ENCODE measurements at places on chromosomes 5 and 9.

GRCh38 chr5:85670417-85670816 lies 947.3 kb upstream of the COX7C start:
- DNase-seq = no peak

DNA sequence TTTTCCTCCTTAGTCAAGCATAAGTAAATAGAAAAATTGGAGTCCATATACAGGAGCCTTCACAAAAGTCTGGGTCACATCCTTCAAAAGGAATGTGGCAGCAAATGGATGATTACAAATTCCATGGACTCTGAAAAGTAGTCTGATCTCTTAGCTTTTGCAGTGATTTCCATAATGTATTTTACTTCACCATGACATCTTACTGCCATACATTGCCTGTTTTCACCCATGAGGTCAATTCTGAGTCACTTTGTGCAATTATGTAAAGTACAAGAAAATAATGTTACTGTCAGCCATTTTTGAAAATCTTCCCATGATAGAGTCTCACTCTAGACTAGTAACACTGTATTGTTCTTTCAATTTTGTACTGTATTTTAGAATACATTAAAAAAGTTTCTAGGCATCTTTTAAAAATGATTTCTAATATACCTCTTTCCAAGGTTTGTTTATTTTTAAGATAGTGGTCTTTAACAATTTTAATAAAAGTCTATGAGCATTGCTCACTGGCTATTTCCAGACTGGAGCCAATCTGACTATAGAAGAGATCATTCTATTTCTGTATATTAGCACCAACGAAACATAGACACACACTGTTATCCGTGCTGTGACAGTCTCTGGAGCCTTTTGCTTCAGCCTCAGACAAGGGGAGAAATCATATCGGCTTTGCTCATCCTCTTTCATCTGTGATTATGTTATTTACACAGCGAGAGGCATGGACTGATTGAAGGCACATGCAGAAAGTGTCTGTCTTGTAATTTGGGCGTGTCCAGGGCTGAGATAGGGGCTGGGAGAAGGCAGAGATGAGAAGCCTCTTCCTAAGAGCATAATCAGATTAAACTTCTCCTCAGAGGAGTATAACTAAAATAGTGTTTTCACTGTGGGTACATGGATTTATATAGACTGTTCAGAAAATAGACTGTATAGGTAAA lies 22.9 kb upstream of the ACTBL2 start:
- no peak for DNase-seq

DNA sequence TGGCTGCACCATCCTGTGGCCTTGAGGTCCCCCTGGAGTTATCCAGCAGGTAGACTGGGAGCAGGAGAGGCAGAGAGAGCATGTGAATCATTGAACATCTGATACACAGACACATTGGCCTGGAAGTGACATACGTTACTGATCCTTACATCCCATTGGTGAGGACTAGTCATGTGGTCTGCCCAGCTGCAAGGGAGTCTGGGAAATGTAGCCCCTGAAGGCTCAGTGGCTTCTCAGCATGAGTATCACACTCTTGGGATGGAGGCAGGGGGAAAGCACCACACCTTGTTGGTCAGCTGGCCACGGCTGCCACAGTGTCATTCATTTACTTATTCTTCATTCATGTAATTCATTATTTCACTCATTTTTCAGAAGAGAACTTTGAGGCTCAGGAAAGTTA lies 13.3 kb upstream of the KCNMB1 start:
- DNase-seq = no peak

GRCh38 chr9:78213712-78214111 lies 22.2 kb upstream of the CEP78 start:
- no peak for DNase-seq

DNA sequence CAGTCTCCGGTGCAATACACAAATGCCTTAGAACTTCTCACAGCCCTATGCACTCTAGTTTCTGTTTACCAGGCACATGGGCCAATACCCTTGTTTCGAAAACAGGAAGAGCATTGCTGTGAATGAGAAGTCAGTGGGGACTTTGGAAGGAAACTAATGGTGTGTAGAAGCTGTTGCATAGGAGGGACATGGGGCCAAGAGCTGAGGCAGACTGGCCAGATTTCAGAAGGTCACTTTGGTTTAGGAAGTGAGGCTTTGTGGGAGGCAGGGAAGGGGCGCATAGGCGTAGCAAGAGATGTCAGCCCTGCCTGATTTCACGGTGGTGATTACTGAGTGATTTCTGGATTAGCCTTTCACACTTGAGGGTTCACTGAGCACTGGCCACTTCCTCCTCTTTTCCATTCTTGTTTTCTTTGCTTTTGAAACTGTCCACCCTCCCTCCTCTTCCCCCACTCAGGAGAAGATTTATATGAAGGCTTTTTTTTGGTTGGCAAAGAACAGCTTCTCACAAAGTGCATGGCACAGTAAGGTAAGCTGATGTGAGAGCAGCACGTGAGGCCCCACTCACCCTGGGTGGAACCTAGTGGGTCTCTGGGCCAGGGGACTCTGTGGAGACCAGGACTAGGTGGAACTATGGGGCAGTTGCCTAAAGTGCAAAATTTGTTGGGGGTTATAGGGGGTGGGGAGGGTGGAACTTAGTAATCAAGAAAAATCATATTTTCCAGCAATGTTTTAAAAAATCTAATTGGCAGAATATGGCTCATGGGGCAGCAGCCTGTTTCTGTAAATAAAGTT lies 6.1 kb upstream of the TMEM252 start:
- DNase-seq = no peak

- DNase-seq = no peak
Measured at GRCh38 chr5:151896031-151896691, 28.5 kb downstream of the GLRA1 start.

GRCh38 chr5:2598503-2598902 lies 153.0 kb downstream of the IRX2 start:
- no peak for DNase-seq

DNA sequence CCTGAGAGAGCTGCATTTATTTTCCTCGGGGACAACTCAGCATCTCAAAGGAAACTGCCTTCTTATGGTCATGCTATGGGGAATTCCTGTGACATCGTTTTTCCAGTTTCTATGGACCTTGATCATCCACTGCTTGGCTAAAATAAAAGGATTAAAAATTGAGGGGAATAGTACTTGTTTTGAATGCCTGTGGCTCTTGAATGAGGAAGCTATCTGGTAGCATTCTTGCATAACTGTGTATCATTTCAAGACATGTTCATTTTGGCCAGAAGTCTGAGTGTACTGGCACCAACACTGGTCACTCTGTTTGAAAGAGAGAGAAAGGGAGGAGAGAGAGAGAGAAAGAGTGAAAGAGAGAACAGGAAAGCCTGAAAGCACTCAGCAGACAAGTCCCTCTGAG lies 116.7 kb downstream of the DOCK2 start:
- DNase-seq = no peak

DNA sequence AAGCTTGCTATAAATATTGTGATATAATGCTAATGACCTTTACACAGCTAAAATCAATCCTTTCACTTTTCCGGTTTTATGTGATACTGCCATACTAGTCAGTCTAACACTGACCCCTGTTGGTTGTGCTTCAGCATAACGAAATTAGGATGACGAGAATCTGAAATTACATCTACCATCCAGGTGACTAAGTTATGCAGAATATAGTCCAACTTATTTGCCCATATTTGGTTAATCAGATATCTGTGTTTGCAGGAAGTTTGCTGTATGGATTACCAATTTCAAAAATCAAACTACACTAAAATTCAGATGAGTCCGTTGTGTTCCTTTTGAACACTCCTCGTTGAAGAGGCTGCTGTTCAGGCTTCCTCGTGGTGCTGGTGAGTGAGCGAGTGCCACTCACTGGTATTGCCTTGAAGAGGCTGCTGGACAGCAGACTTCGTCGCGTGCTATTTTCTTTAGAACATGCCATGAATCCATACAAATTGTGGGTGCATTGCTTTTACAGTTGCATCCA lies 32.5 kb downstream of the TENT4A start:
- DNase-seq = no peak

DNA sequence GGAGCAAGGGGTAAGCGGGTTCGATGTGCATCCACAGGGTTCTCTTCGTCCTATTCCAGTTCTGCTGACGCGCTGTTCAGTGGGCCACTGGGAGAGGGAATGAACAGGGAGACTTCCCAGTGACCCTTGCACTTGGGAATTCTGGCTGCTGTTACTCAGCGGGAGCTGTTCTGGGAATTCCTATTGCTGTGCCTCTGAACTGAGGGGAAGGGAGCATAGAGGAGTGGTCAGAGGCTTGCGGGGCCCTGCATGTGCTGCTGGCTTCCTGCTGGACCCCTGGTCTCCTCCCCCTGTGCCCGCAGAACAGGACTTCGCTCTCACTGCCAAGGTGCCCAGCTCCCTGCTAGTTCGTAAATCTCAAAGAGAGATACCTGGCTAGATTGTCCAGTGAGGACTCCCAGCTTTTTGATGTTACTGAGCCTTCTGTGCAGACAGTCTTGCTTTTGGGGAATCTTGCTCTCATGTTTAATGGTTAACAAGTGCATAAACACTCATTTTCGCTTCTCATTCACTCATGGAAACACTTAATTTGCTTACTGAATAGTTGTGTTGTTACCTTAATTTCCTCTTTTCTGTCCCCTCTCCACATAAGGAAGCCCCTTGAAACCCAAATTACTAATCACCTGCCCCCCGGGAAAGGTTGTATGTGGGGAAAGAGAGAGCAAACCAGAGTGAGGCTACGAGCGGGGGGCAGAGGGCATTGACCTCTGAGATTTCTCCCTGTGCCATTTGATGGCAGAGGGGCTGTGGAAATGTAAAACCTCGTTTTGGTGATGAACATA lies 5.9 kb downstream of the TRIO start:
- no peak for DNase-seq

DNA sequence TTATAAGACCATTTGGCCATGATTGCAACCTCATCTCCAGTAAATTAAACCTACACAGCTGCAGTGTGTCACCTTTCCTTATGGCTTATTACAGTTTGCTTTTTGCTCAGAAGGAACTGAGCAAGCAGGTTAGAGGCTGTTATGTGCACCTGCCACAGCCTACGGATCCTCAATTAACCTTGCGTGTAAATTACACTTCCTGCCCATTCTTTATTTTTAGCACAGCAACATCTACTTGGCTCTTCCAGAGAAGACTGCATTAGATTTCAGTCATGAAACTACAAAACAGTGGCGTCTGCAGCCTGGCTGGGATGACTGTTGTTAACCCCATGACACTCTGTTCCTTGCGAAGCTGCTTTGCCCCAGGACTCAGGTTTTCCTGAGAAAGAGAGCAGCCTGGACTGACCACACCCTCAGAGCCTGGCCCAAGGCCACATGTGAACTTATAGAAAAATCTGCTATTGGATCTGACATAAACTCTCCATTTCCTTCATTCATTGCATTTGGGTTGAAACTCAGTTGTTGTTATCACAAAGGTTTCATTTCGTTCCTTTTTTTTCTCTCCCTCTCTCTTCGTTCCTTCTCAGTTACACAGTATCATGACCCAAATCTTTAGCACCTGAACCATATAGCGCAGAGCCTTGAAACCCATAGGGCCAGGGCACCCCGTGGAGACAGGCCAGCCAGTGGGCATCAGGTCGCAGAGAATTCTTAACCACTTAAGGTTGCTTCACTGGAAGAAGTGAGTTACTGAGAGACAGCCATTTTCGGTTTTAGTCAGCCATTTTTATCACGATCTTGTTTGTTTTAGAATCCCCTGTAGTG lies 138.6 kb downstream of the PALM2AKAP2 start:
- DNase-seq = no peak

DNA sequence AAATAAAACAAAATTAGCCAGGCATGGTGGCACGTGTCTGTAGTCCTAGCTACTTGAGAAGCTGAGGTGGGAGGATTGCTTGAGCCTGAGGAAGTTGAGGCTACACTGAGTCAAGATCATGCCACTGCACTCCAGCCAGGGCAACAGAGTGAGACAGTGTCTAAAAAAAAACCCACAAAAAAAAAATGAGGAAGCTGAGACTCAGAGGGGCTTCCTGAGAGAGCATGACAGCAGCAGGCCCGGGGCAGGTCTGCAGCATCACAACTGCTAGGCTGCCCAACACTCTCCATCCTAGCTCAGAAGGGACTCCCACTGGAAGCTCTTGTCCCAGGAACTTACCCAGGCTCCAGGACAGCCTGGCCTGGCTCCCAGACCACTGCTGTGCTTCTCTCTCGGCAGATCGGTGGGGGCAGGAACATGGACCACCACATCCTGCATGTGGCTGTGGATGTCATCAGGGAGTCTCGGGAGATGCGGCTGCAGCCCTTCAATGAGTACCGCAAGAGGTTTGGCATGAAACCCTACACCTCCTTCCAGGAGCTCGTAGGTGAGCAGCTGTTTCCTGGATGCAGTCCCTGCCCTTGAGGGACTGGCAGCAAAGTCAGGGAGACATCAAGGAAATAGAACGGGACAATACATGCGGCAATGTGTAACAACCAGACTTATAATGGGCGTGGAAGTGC lies 19.1 kb downstream of the PTGS1 start:
- no peak for DNase-seq

- DNase-seq = no peak
Measured at GRCh38 chr5:175697846-175698245, 40.0 kb downstream of the HRH2 start.

DNA sequence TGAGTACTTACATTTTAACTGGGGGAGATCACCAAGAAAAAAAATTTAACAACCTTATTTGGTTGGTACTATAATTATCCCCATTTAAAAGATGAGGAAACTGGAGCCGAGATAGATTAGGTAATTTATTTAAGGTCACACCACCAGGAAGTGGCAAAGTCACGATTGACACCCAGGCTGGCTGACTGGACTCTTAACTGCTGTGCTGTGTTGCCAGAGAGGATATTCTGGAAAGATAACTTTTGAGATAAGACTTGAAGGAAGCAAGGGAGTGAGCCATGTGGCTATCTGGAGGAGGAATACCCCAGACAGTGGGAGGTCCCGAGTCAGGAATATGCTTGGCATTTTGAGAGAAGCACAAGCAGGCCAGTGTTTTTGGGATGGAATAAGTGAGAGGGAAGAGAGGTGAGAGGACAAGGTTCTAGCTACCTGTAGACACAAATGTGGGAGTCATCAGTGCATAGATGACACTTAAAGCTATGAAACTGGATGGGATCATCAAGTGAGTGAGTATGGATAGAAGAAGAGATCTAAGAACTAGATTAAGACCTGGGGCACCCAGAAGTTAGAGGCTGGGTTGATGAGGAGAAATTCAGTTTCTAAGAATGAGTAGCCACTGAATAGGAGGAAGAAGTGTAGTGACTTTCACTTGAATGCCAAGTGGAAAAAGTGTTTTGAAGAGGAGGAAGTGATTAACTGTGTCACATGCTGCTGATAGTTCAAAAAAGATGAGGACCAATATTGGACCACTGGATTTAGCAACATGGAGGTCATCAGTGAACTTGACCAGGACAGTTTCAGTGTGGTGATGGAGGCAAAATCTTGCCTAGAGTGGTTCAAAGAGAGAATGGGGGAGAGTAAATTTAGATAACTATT lies 25.6 kb downstream of the PDE8B start:
- DNase-seq = no peak

GRCh38 chr5:97909541-97909940 lies 726.5 kb upstream of the RIOK2 start:
- DNase-seq = no peak
